ENCODE measurements at places on chromosomes 2 and 18. TPM values are rescaled to one million over a fixed set of nuclear protein-coding genes. Genes with fewer than 3 reads are reported as not detected.

HSPE1 gene
- total RNA-seq = 13.3 TPM

LRRC30 gene
- total RNA-seq = not detected

SPATA3 gene
- not detected for total RNA-seq

PID1 gene
- 0.83 TPM for total RNA-seq

RNF144A gene
- 0.28 TPM for total RNA-seq

Data from IMR-90 (cell line).